ENCODE measurements at places on chromosomes 2 and 18.

- DNase-seq = no peak
These were observed 9.6 kb downstream of the TRIM54 start for GRCh38 chr2:27291865-27292264.

GRCh38 chr2:197713271-197713670 is 8.1 kb downstream of the MARS2 start:
- DNase-seq = no peak

GRCh38 chr2:85649201-85650190 is 18.5 kb downstream of the SFTPB start:
- DNase-seq = no peak

DNA sequence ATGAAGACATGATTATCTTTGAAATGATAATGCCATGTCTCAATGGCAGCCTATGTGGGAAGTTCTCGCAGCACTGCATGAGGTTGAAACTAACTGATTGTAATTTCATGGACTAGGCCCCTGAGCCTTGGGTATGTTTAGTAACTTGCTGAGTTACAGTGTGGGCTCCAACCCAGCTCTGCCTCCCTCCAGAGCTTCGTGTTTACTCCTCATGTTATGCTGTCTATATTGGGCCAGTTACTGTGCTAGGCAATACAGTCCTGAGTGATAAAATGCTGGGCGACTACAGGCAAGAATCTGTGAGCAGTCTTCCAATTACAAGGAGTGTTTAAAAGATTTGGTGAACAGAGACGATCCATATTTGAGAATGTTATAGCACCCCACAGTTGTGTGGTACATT is 530.1 kb upstream of the CDH2 start:
- DNase-seq = no peak

GRCh38 chr2:9113916-9114315 is 92.7 kb upstream of the ASAP2 start:
- DNase-seq = no peak

DNA sequence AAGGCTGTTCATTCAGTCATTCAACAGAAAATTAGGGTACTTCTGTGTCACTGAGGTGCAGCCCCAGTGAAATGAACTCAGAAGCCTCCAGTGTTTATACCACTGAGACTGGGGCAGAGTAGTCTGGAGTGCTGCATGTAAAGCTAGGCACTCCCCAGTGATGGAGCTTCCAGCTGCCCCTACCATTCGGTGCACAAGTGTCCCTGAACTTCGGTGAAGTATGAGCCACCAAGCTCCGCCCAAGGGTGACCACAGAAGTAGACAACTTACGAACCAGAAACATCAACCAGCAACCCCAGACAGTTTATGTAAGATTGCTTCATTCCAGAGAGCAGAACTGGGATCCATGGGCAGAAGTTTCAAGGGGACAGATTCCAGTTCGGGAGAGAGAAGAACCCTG is 70.6 kb upstream of the FOSL2 start:
- no peak for DNase-seq

- no peak for DNase-seq
These were observed 1396.8 kb upstream of the SLC39A10 start for GRCh38 chr2:194260185-194260584.

- DNase-seq = no peak
These were observed 13.1 kb upstream of the TNS1 start for GRCh38 chr2:218015586-218016521.

GRCh38 chr2:195697681-195698220 is 40.7 kb downstream of the SLC39A10 start:
- DNase-seq = no peak

- no peak for DNase-seq
These were observed 80.4 kb downstream of the STK39 start for GRCh38 chr2:168166902-168167510.

Data from stimulated activated CD4-positive, alpha-beta T cell treated with anti-CD3 and anti-CD28 coated beads, Interleukin-2, amount 100 ng/mL, for 48 hours (primary cell).